SIG-M5 (cell line): ENCODE measurements at places on chromosomes 12 and 14.

- DNase-seq: no peak
Observed at GRCh38 chr12:12461923-12462315, 100.7 kb downstream of the DUSP16 start.

GRCh38 chr12:93766796-93767523, 89.8 kb downstream of the CRADD start:
- DNase-seq: no peak

DNA sequence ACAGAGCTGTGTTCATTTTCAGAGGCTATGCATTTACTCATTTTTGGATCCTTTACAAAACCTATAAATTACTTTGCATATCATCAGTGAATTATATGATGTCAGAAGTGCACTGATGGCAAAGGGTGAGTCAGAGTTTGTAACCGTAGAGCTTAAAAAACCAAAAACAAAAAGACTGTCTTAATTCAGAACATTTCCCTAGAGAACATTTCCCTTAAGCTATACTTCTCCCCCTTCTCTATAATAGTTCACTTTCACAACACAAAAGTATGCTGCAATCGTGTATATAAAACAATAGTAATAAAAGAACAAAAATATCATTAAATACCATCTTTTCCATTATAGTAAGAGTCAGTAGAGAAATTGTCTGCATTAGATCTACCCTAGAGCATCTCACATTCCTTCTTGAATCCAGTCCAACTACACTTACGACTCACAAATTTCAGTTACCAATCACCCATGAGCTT, 934.9 kb downstream of the LRFN5 start:
- DNase-seq: no peak

GRCh38 chr14:31419179-31419966, 977 bp downstream of the HEATR5A start:
- DNase-seq: no peak

- no peak for DNase-seq
Observed at GRCh38 chr12:15778126-15778525, 11.1 kb downstream of the EPS8 start.

GRCh38 chr12:44385964-44386363, 490.2 kb downstream of the NELL2 start:
- no peak for DNase-seq

DNA sequence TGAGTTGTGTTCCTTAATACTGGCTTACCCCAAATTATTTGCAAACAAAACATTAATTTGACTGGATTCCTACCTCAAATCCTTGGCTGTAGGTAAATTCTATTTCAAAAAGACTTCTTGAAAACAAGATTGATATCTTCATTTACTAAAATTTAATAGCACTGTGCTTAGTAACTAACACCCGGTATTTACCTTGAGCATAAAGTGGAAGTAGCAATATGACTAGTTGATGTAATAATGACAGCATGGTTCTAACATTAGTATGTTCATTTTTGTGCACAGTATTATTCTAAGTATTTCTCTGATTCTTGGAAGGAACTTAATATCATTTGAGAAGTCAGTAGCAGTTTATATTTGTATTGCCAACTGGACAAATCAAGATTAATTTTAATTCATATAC, 96.8 kb downstream of the PPHLN1 start:
- no peak for DNase-seq
